ENCODE measurements at places on chromosomes 12 and 14.

DNA sequence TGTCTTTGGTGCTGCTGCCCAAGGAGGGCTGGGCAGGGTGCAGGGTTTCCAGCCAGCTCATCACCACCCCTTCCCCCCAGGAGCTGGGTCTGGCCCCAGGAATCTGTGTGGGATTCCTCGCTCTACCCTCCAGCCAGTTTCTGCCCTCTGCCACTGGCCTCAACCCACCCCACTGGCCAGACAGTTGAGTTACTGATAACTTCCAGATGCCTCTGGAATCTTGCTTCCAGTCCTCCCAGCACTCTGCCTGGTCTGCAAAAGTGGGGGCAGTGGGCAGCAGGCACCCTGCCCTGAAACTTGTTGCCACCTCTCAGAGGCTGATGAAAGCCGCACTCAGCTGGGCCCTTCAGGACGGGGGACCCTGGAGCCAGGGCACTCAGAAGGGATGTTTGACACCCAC is 20.1 kb upstream of the TBX3 start:
- no peak for DNase-seq

GRCh38 chr12:117749431-117749830 is 219.4 kb downstream of the KSR2 start:
- DNase-seq = no peak

DNA sequence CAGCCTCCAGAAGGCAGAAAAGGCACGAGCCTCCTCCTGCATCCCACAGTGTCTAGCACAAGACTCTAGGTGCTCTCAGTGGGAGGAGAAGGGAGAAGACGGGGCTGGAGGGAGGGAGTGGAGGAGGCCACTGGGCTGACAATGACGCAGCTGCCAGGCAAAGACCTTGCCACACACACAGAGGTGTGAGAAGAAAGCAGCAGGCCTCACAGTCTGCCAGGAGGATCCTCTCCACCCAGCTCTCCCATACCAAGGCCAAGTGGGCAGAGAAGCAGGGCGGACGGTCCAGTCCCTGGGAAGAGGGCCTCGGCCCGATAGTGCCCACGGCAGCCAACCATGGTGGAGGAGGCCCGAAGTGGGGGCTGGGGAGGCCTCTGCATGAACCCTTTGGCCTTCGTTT is 78.9 kb downstream of the NCOR2 start:
- no peak for DNase-seq

DNA sequence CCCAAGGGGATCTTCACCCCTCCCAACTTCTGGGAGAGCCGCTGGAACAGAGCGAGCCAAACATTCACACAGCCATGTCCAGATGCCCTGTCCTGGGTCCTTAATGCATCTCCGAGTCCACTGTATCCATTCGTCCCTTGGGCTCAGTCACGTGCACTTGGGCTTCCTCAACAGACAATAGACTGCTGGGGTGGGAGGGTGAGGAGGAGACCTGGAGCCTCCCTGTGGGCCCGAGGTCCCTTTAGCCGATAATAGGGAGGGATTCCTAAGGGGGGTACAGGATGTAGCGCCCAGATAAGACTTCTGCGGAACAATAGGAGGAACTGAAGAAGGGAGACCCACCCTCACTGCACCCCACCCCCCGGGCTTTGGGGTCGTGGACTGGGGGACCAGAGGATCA is 6.7 kb downstream of the ARHGEF25 start:
- no peak for DNase-seq

Data from NCI-H187 treated with DMSO at 0.1 percent for 48 hours (cell line).